ENCODE measurements at places on chromosomes 4 and X.

DNA sequence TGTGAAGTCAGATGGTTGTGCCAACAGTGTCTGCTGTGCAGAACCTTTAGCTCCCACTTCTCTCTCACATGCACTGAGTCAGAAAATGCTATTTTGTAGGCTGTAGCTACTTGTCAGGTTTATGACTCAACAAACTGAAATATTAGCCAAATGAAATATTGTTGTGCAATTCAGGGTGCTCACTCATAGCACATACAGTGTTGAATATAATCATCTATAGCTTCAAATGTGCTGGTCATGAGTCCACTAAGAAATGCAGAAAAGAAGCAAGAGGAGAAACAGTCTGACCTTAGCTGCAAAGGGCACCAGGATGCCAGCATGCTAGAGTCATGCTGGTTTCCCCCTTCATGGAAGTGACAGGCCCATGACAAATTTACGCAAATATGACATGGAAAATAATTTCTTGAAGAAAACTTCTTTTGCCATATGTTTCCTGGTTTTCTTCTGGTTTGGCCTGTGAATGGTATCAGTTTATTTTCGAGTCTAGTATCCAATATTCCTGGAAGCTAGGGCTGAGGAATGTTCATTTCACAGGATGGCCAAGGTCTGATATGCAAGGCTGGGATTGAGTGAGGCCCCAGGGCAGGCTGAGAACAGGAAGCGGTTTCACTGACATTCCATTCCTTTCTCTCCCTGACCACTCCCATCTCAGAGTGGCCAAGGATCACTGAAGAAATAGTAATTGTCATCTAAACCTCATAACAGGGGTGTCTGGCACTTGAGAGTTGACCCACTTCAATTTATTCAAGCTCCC, 10.3 kb upstream of the CXCL2 start:
- no peak for DNase-seq

- DNase-seq: no peak
Observed at GRCh38 chr4:73676861-73677323, 56.7 kb upstream of the RASSF6 start.

GRCh38 chr4:130922955-130923354, 1827.0 kb downstream of the C4orf33 start:
- DNase-seq: no peak

- DNase-seq: no peak
Observed at GRCh38 chr4:151029537-151029936, 14.5 kb upstream of the LRBA start.

DNA sequence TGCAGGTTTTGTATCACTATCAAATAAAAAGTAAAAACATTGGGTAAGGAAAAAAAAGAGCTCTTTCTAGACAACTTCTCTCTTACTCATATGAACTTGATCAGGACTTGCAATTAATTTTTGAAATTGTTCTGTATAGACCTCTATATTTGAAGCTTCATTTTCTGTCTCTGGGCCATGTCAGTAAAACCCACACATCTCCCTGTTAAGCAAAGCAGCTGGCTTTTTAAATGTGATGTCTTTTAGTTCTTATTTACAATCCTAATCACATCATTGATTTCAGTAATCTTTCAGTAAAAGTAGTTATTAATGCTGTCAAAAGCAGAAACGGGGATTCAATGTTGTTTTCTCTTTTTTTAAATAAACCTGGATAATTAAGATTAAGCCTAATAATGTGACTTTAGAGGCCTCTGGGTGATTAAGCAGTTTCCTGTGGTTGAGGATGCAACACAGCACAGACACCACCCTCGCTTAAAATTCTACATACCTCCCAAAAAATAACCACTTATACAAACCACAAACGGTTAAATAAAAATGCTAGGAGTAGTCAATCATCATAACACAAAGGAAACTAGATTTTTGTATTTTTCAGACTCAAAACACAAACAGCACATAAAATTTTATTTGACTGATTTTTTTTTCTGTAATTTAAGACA, 5.2 kb upstream of the PCDH10 start:
- DNase-seq: no peak

DNA sequence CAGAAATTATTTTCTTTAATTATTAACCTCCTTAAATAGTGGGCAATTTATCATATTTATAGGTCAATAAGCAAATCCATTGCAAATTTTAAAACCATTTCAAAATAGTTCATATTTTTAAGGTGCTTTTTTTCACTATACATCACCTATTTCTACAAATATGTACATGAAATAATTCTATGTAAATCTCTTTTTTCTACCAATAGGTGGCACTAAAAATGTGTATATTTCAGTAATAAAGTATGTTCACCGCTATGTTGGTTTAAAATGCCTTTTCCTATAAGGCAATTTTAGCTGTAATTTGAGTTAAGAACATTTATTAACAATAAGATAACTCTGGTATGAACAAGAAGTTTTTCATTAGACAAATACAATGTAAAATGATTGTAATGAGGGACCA, 672.2 kb downstream of the KCTD8 start:
- DNase-seq: no peak

DNA sequence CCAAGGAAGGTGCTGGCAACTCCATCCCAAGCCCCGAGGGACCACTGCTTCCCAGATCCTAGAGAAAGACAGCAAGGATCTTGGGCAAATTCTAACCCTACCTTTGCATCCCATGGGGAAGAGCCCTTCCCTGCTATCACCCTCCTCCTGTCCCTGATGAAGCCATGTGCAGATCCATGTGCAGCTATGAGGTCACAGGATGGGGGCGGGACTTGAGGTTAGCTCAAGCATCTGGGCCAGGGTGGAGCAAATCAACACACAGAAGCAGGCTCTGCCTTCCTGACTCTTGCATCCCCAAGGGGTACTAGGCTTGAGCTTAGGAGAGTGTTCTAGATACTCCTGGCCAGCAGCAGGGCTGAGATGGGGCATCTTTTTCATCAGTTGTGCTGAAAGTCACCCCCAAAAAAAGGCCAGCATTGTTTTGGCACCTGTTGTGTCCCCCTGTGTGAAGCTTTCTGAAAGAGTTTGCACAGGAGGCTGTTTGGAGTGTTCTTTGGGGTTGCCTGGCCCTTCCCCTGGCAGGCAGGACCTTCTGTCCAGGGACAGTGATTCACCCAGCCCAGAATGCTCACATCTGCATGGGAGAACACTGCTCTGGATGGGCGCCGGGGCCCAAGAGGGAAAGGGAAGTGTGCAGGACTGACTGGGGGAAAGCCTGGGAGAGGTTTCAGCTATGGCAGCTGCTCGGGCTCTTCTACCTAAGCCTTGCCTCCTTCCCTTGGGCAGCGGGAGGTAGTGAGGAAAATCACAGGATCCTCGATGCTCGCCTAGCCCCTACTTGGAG, 50.8 kb downstream of the PRPS1 start:
- DNase-seq: no peak

GRCh38 chrX:152149648-152150047, 11.3 kb upstream of the MAGEA10 start:
- DNase-seq: no peak

DNA sequence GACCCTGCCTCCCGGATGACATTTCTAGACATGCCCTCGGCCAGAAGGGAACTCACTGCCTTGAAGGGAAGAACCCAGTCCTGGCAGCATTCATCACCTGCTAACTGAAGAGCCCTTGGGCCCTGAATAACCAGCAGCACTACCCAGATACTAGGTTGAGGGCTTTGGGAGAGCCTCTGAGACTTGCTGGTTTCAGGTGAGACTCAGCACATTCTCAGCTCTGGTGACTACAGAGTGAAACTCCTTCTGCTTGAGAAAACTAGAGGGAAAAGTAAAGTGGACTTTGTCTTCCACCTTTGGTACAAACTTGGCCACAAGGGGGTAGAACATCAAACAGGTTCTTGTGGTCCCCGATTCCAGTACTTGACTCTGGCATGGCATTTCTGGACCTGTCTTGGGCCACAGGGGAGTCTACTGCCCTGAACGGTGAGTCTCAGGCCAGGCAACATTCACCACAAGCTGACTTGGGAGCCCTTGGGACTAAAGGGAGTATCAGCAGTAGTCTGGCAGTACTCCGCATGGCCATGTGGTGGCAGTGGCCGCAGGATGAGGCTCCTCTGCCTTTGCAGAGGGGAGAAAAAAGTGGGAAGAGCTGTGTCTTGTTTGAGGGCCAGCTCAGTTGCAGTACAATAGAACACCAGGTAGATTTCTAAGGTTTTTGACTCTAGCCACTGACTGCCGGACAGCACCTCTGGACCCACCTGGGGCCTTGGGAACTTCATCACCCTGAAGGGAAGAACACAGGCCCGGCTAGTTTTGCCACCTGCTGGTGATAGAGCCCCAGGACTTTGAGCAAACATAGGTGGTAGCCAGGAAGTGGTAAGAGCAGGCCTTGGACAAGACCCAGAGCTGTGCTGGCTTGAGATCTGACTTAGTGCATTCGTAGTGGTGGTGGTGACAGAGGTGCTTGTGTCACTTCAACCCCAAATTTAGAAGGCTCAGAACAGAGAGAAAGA, 414.8 kb downstream of the OPHN1 start:
- no peak for DNase-seq

DNA sequence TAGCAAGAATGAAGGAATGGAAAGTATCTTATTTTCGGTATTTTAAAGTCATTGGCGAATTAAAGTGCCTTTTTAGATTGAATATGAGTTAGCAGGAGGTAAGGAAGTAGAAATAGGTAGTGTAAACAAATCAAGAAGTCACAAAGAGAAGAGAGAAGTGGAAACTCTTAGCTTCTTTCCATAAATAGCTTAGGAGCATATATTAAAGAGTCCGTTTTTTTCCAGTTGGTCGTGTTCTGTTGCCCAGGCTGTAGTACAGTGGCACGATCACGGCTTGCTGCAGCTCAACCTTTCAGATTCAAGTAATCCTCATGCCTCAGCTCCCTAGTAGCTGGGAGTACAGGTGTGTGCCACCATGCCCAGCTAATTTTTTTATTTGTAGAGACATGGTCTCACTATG, 56.4 kb downstream of the UBE2K start:
- DNase-seq: no peak

GRCh38 chr4:21656832-21657231, 291.7 kb downstream of the KCNIP4 start:
- DNase-seq: no peak

DNA sequence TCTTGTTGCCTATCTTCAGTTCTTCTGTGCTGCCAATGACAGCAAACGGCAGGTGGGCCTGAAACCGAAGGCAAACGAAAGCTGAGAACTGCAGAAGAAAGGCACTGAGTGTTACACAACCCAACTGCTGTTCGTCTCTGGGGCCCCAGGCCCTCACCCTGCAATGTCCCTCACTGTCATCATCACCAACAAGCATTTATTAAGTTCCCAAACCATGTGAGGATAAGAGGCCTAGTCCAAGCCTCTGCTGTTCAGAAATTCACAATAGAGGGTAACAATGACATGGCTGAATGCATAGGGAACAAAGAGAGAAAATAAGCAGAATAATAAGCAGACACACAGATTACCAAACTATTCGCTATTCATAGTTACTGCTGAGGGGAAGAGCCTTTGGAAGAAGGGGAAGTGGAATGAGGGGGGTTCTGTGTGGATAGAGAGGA, 34.5 kb upstream of the NKRF start:
- no peak for DNase-seq

GRCh38 chrX:29254515-29254914, 667.3 kb downstream of the IL1RAPL1 start:
- DNase-seq: no peak

GRCh38 chr4:82785611-82786400, 12.8 kb downstream of the SCD5 start:
- DNase-seq: no peak

DNA sequence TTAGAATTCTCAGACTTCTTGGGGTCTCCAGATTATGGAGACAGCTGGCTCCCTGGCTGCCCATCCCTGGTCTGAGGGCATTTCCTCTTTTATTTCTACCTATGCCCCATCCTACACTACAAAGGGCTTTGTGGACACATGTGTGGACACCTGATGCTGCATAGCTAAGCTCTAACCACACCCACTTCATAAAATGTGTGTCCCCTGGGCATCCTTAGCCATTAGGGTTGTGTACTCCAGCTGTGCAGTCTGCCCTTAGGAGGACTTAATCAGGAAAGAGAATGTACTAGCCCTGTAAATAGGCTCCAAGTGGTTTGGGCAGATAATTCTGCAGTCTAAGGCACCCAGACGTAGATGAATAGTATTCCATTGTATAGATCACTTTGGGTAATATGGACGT, 47.0 kb downstream of the COQ2 start:
- no peak for DNase-seq

GRCh38 chrX:129462707-129463106, 60.6 kb downstream of the SMARCA1 start:
- DNase-seq: no peak

GRCh38 chrX:20947411-20947912, 426.8 kb upstream of the CNKSR2 start:
- DNase-seq: no peak

GRCh38 chr4:24266951-24267722, 317.2 kb downstream of the DHX15 start:
- no peak for DNase-seq

DNA sequence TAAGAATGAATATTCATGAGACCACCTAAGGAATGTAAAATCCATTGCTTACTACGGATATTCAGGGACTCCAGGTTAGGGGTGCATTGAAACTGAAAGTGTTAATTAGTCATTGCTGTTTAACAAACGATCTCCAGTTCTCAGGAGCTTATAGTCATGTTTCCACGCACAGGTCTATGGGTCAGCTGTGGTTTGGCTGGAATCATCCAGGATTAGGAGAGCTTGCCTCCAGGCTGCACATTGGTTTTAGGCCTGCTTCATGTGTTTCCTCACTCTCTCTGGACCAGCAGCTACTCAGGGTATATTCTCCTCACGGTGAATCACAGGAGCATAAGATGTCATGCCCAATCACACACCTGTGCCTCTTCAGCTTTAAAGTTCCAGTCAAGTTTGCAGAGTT, 98.9 kb downstream of the ATXN3L start:
- no peak for DNase-seq

GRCh38 chr4:159360549-159360948, 257.7 kb downstream of the RAPGEF2 start:
- DNase-seq: no peak
